ENCODE measurements at places on chromosomes 2 and 18.

DNA sequence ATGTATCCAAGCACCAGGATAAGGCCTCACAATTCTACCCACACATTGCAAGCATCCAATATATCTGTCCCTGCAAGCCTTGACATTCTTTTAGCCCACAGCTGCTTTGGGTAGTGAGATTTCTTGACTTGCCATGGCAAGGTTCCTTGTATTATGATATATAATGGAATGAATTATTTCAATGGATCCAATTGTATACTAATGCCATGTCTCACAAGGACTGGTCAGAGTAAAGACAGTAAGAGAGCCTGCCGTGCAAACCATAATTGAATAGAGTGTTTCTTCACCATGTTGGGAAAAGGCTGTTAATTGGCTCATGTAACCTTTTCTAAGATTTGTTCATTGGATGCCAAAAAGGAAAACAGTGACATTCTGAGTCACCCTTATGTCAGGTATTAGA is 64.3 kb upstream of the RBBP8 start:
- H3K27ac ChIP-seq = no peak overlapping the region
- no peaks in the 10 kb centered on the region for H3K36me3 ChIP-seq
- no peak overlapping the region for H3K4me3 ChIP-seq
- H3K4me1 ChIP-seq = no peaks in the 10 kb centered on the region
- H3K27me3 ChIP-seq = no peaks in the 10 kb centered on the region
- DNase-seq = no peak

GRCh38 chr18:24974431-24974830 is 377.5 kb downstream of the ZNF521 start:
- H3K27ac ChIP-seq = no peak overlapping the region
- no peaks in the 10 kb centered on the region for H3K36me3 ChIP-seq
- no peak for DNase-seq
- H3K4me1 ChIP-seq = no peaks in the 10 kb centered on the region
- no peaks in the 10 kb centered on the region for H3K27me3 ChIP-seq

- H3K4me1 ChIP-seq = peaks cover 9% of the 10 kb centered on the region
- DNase-seq = no peak
- no peaks in the 10 kb centered on the region for H3K27me3 ChIP-seq
- H3K36me3 ChIP-seq = no peaks in the 10 kb centered on the region
- H3K4me3 ChIP-seq = no peak overlapping the region
- no peak overlapping the region for H3K27ac ChIP-seq
Observed at GRCh38 chr2:72819501-72819900, 6.3 kb downstream of the EXOC6B start.

DNA sequence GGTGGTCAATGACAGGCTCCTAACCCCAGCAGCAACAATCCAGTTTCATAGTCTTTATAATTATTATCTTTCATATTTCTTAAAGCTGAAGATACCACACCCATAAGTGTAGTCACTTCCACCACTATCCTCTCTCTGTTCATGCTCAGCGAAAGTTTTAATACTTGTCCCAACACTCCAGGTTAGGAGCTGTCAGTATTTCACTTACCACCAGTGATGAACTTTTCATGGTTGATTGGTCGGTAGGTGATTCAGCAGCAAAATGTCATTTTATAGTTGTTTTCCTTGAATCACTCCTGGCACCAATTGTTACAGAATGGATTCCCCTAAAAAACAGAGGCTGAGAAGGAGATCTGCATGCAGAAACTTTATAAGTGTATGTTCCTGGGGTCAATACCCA is 324.9 kb downstream of the CCDC85A start:
- H3K4me1 ChIP-seq = no peaks in the 10 kb centered on the region
- no peaks in the 10 kb centered on the region for H3K36me3 ChIP-seq
- H3K27ac ChIP-seq = no peak overlapping the region
- no peak for DNase-seq

GRCh38 chr2:201950606-201951005 is 83.0 kb upstream of the FZD7 start:
- no peaks in the 10 kb centered on the region for H3K4me1 ChIP-seq
- no peaks in the 10 kb centered on the region for H3K36me3 ChIP-seq
- H3K27ac ChIP-seq = no peak overlapping the region
- DNase-seq = no peak

- no peaks in the 10 kb centered on the region for H3K36me3 ChIP-seq
- no peaks in the 10 kb centered on the region for H3K27me3 ChIP-seq
- no peak overlapping the region for H3K4me3 ChIP-seq
- peaks cover 6% of the 10 kb centered on the region for H3K4me1 ChIP-seq
- no peak for DNase-seq
- H3K27ac ChIP-seq = peak overlapping the region; percentile 24
Observed at GRCh38 chr18:80200932-80201672, 46.2 kb downstream of the PARD6G start.

GRCh38 chr2:47079515-47080412 is 75.3 kb downstream of the STPG4 start:
- H3K27ac ChIP-seq = peak overlapping the region; percentile 36
- H3K4me3 ChIP-seq = no peak overlapping the region
- no peaks in the 10 kb centered on the region for H3K27me3 ChIP-seq
- DNase-seq = peak; percentile 73

- H3K4me3 ChIP-seq = no peak overlapping the region
- no peaks in the 10 kb centered on the region for H3K4me1 ChIP-seq
- no peak overlapping the region for H3K27ac ChIP-seq
- H3K27me3 ChIP-seq = peaks cover 14% of the 10 kb centered on the region
- no peaks in the 10 kb centered on the region for H3K36me3 ChIP-seq
Observed at GRCh38 chr2:130768191-130768855, 13.0 kb downstream of the AMER3 start.

GRCh38 chr2:25707927-25708590 is 34.7 kb upstream of the DTNB start:
- DNase-seq = peak; percentile 27
- no peak overlapping the region for H3K4me3 ChIP-seq
- no peaks in the 10 kb centered on the region for H3K4me1 ChIP-seq

DNA sequence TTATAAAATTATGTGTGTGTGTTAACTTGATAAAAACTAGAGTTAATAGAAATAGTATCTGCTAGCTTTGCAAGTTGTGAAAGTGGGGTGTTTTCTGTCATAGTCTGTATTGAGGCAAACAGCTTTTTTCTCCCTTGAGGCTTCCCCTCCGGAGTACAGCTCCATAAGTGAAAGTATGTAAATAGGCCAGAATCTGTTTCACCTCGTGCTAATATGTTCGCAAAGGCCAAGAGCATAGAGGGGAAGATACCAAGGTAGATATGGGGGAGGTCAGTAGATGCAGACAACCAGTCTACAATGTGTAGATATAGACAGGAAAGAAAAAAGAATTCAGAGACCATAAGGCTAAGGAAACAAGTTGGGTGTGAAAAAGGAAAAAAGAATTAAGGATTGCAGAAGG is 72.9 kb downstream of the PTRHD1 start:
- no peaks in the 10 kb centered on the region for H3K27me3 ChIP-seq
- H3K4me1 ChIP-seq = no peaks in the 10 kb centered on the region
- DNase-seq = no peak
- no peak overlapping the region for H3K4me3 ChIP-seq

GRCh38 chr2:167851876-167852275 is 395.5 kb downstream of the STK39 start:
- no peaks in the 10 kb centered on the region for H3K27me3 ChIP-seq
- H3K4me3 ChIP-seq = no peak overlapping the region
- H3K4me1 ChIP-seq = no peaks in the 10 kb centered on the region

DNA sequence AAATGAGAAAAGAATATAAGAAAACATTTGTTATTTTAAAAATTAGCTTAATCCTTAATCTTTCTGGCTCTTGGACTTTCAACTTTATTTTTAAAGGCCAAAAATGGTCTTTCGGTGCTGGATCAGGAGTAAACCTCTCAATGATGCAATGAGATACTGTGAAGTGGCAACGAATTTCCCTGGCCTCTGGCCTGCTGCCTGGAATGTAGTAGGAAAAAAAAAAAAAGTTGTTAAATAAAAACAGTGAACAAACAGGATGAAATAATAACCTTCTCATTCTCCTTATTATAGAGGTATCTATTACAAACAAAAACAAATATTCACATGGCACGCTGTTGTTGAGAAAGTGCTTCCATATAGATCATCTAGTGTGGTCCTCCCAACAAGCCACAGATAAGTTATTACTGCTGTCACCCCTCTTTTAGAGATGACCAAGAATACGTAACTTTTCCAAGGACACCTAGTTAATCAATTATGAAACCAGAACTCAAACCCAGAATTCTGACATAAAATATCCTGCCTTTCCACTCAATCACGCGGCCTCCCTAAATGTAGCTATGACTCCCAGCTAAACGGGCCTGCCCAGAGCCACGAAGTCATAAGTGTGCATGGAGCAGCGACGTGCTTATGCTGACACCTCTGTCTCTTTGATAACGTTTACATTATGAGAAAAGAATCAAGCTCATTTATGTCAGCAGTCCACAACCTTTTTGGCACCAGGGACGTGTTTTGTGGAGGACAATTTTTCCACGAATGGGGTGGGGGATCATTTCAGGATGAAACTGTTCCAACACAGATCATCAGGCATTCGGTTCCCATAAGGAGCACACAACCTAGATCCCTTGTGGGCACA is 170.9 kb downstream of the BCL2 start:
- no peak overlapping the region for H3K27ac ChIP-seq
- H3K36me3 ChIP-seq = no peaks in the 10 kb centered on the region
- H3K27me3 ChIP-seq = no peaks in the 10 kb centered on the region
- no peak overlapping the region for H3K4me3 ChIP-seq
- H3K4me1 ChIP-seq = peaks cover 35% of the 10 kb centered on the region

- H3K4me1 ChIP-seq = peaks cover 4% of the 10 kb centered on the region
- no peak overlapping the region for H3K27ac ChIP-seq
- DNase-seq = no peak
- H3K36me3 ChIP-seq = no peaks in the 10 kb centered on the region
Observed at GRCh38 chr2:118929059-118929458, 12.9 kb upstream of the MARCO start.

GRCh38 chr2:29113891-29114321 is 1.3 kb upstream of the CLIP4 start:
- H3K4me3 ChIP-seq = no peak overlapping the region
- no peak overlapping the region for H3K27ac ChIP-seq
- H3K27me3 ChIP-seq = no peaks in the 10 kb centered on the region
- peaks cover 25% of the 10 kb centered on the region for H3K4me1 ChIP-seq
- H3K36me3 ChIP-seq = no peaks in the 10 kb centered on the region

GRCh38 chr2:60385648-60386047 is 167.8 kb downstream of the BCL11A start:
- H3K27ac ChIP-seq = peak overlapping the region; percentile 26
- no peaks in the 10 kb centered on the region for H3K36me3 ChIP-seq
- DNase-seq = no peak
- no peak overlapping the region for H3K4me3 ChIP-seq
- H3K27me3 ChIP-seq = no peaks in the 10 kb centered on the region

- no peak overlapping the region for H3K4me3 ChIP-seq
- no peak for DNase-seq
- H3K27ac ChIP-seq = no peak overlapping the region
- no peaks in the 10 kb centered on the region for H3K4me1 ChIP-seq
- H3K27me3 ChIP-seq = no peaks in the 10 kb centered on the region
Observed at GRCh38 chr2:151973901-151974199, 125.0 kb downstream of the CACNB4 start.

GRCh38 chr18:12057419-12058039 is 36.1 kb upstream of the ANKRD62 start:
- no peaks in the 10 kb centered on the region for H3K4me1 ChIP-seq
- no peak overlapping the region for H3K4me3 ChIP-seq
- no peak overlapping the region for H3K27ac ChIP-seq
- no peaks in the 10 kb centered on the region for H3K36me3 ChIP-seq

DNA sequence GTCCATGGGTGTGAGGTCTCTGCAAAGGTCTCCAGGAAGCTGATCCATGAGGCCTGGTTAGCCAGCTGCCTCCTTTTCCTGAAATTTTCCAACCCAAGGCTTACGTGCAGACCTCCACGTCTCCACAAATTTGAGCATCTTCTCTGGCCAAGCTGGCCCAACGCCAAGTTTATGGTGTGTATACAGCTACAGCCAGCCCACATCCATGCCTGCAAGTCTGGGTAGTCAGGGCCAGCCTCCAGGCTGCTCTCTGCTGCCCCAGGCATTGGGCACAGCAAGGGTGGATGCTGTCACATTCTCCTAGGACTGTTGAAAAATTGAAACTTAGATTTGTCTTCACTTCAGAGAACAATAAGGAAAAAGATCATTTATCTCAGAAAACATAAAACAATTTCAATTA is 525.5 kb upstream of the CHAC2 start:
- H3K4me3 ChIP-seq = no peak overlapping the region

DNA sequence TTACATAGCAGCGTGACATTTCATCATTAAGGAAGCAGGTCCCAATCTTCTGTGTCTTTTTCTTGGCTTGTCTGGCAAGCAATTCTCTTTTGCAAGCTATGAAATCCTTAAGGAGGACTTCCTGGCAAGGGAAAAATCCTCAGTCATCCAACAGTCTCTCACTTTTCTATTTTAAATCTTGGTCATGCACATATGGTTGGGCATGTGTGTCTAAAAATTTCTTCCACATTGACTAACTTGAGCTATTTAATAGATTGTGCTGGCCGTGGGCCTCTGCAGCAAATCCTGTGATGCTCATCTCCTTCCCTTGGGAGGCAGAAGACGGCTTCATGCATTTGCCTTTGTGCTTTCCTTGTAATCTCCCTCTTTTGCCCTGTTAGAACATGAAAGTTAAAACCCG is 634.3 kb upstream of the FANCL start:
- H3K4me3 ChIP-seq = no peak overlapping the region
- no peaks in the 10 kb centered on the region for H3K27me3 ChIP-seq
- H3K27ac ChIP-seq = no peak overlapping the region
- H3K4me1 ChIP-seq = no peaks in the 10 kb centered on the region

DNA sequence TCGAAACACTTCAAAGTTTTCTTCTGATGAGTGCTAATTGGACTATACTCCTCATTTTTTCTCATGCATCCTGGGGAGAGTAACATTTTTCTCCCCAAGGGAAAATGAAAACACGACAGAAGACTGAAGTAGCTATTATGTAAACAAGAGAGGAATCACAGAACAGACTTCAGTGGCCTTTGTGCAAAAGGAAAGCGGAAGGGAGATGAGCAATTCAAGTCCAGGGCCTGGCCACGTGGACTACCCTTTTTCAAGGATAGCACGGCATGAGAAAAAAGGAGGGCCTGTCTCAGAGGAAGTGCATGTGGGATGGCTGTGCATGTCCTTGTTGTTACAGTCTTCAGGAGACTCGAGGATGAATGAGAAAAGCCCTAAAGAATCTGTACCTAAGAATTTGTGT is 43.8 kb upstream of the KCNE4 start:
- H3K4me3 ChIP-seq = no peak overlapping the region
- DNase-seq = no peak
- H3K27ac ChIP-seq = no peak overlapping the region
- H3K27me3 ChIP-seq = no peaks in the 10 kb centered on the region
- no peaks in the 10 kb centered on the region for H3K4me1 ChIP-seq
